Epithelial cell of proximal tubule (primary cell): ENCODE measurements at places on chromosomes 13 and 19. TPM values are rescaled to one million over a fixed set of nuclear protein-coding genes. Genes with fewer than 3 reads are reported as not detected.
A peak's percentile ranks its signal among the peaks of the same experiment; 100 is the strongest.

The ZNF253 gene
- total RNA-seq, result 6.9 and 8.1 TPM in 2 replicates

DNA sequence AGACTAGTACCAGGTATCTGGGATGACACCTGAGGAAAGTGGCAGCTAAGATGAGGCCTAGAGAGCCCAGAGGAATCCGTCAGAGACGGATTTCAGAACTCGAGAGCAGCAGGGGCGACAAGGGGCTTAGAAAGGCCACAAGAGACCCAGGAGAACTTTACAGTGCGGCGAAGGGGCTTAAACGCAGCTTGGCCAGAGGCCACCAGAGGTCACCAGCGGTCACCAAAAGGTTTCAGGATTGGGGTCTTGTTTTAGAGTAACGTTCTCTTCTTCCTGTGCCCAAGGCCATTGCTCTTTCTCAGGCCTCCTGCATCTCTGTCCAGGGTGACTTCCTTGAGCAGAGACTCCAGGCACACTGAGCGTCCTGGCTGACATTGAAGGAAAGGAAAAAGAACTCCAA is 2.2 kb downstream of the ZSCAN22 start:
- no peak for DNase-seq

DNA sequence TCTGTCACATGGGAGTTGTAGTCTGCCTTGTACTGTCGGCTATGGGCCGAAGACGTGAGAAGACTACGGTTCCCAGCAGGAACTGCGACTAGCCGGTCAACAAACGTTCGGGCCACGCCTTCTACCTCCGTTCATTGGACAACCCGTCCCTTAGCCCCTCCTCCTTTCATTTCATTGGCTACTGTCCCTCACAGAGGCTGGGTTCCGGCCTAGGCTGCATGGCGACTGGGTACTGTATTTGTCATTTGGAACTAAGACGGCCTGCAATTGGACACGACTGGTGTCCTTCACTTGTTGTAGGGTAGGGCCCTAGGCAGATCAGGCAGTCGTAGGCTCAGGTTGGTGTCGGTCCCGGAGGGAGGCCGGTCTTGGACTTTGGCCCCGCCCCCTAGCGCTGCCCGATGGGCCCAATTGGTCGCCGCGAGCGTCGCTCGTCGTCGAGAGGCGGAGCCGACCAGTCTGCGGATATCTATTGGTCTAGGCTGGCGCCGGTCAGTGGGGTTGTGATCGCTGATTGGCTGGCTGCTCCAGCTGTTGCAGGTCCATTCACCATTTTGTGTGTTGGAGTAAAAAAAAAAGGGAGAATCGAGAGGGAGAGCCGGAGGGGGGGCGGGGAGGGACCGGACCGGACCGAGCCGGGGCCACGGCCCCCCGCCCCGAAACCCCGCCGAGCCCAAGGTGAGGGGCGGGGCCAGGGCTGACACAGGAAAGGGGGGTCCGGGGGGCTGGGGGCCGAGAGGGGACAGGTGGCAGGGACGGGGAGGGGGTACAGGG is at the start of gene CIC:
Gene CIC, plus strand, starts transcription at position 549 of the 774 bp plus-strand sequence. CDS start 2,532 bp downstream, outside the sequence.
- peak; percentile 100 for DNase-seq

The CBARP gene
- total RNA-seq, result 6.8 and 9.7 TPM in 2 replicates

DNA sequence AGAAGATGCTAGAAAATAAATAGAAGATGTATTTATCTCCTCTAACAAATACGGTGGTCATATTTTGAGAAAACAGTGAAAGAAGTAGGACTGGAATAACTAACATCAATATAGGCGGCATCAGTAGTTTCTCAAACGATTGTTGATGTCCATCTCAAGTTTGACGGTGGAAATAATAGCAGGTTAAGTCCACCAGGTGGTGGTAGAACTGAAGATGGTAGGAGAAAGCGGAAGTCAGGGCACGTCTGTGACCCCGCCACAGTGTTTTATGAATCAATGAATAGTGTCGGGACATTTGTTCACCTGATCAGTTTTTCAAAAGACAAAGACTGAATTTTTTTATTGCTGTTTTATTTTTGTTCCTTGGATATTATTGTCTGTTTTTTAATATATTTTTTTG is 706.4 kb upstream of the SLC10A2 start:
- no peak for DNase-seq

- no peak for DNase-seq
These were observed 4.6 kb downstream of the NDUFA7 start for GRCh38 chr19:8316351-8317125.

DNA sequence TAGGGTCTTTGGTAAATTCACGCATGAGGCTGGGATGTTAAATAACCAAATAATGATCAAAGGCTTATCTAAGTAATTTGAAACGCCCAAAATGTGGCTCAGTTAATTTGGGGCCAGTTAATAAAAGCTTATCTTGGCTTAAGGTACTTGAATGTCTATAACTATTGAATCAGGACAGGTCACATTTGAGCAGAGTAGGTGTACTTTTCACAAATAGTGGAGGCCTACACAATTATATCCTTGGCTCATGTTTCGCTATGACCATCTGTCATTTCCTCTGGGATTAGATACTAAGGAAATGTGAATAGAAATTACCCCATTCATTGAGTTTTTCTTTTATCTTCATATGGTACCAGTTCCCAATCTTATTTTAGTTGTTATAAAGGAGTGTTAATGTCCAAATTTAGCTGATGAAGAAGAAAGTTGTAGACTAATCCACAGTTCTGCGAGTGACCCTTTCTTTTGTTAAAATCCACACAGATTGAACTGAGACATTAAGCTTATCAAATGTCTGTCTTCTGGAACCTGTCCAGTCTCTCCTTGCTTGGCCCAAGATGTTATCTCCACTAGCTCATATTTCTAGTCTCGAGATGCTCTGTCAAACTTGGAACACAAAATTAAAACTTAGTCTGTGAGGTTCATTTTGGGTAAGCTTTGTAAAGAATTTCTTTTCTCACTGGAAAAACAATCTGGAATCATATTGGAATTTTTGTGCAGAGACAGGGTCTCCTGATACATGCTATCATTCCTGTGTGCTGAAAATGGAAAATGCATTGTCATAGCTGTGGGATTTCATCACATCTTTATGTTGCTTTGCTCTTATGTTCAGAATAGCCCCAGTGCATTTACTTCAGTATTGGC is 31.0 kb downstream of the SLAIN1 start:
- no peak for DNase-seq

The FBXO27 gene
- 8.0 and 14.3 TPM in 2 replicates for total RNA-seq

The METTL21C gene
- total RNA-seq, result not detected in 2 replicates

The NLRP12 gene
- not detected in 2 replicates for total RNA-seq

The AZU1 gene
- total RNA-seq, result not detected in 2 replicates

DNA sequence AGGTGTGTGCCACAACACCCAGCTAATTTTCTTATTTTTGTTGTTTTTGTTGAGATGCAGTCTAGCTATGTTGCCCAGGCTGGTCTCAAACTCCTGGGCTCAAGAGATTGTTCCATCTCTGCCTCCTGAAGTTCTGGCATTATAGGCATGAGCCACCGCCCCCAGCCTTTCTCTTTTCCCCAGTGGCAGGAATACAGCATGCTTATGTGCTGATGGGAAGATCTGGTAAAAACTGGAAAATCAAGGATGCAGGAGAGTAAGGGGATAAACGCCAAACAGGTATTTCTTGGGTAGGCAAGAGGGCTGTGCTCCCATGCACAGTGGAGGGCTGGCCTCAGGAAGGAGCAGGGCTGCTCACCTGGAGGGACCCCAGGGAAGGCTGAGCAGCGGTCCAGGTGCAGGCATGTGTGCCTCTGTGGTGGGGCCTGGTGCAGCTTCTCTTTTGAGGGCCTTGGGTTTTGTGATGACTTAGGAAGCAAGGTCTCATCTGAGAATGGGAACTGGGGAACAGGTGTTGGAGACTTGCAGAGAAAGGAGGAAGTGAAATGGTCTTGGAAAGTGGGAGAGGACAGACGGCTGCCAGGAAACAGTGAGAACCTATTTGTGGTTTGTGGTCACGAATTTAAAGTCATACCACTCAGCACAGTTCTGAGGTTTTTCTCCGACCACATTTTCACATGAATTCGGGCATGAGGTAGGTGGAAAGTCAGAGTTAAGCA is 106.5 kb downstream of the TEX26 start:
- DNase-seq, result no peak

The FUT6 gene
- not detected in 2 replicates for total RNA-seq

DNA sequence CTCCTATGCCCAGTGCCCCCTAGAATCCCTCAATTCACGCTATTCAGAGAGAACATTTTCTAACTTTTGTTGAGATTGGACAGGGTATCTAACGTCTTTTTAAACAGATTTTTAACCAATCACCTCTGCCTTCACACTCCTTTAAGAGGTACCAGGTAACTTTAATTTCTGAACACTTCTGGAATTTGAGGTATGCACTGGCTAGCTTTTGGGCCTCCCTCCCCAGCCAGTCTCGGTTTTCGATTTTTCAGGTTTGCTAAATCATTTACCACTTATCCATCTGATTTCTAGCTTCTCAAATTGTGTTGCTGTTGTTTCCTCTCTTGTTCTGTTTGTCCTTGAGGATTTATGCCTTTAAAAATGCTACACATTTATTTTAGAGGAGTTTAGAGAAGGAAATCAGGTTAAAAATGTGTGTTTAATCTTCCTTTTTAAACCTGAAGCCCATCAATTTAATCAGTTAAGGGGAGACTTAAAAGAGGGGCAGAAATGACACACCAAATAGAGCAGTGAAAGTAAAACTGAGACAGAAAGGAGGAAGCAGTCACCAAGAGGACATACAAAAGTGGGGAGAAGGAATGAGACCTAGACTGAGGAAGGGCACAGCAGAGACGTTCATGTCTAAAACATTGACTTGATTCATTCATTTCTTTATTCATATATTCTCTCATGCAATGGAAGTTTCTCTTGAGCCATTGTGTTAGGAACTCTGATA is 139.6 kb upstream of the HTR2A start:
- DNase-seq, result no peak

GRCh38 chr13:25607096-25607495 is 235.3 kb downstream of the ATP8A2 start:
- no peak for DNase-seq

The SELENOV gene
- 0.17 TPM in 1 of 2 replicates, not detected in the other for total RNA-seq

The RFPL4AL1 gene
- not detected in 2 replicates for total RNA-seq

The SULT2A1 gene
- total RNA-seq, result not detected in 2 replicates

The CEACAM1 gene
- total RNA-seq, result 0.46 and 1.0 TPM in 2 replicates

The WASF3 gene
- 3.0 and 3.8 TPM in 2 replicates for total RNA-seq

- DNase-seq, result no peak
These were observed 5.5 kb downstream of the HRC start for GRCh38 chr19:49149652-49150105.

GRCh38 chr13:92346046-92346445 is 880.6 kb upstream of the GPC6 start:
- DNase-seq, result no peak

The SOX1 gene
- total RNA-seq, result not detected in 2 replicates

- no peak for DNase-seq
These were observed 945 bp downstream of the AMER2 start for GRCh38 chr13:25171170-25171516.

- no peak for DNase-seq
These were observed 14.6 kb upstream of the KCNN1 start for GRCh38 chr19:17951990-17952976.

DNA sequence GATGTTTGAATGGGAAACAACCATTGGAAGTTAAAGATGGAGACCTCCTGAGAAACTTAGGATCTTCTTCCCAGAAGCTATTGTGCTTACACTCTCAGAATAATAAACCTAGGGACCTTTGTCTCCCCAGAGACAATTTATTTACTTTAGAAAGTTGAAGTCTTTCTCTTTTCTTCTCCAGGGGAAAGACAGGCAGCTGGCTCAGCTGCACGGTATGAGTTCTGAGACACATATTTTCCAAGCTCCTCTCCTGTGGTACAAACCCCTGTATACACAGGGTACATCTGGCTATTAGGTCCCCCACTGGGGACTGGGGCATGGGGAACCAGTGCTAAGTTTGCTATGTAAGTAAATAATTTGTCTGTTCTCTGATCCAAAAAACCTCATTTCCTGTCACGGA is 67.5 kb upstream of the POSTN start:
- no peak for DNase-seq

The IL11 gene
- total RNA-seq, result 31.0 and 42.8 TPM in 2 replicates

DNA sequence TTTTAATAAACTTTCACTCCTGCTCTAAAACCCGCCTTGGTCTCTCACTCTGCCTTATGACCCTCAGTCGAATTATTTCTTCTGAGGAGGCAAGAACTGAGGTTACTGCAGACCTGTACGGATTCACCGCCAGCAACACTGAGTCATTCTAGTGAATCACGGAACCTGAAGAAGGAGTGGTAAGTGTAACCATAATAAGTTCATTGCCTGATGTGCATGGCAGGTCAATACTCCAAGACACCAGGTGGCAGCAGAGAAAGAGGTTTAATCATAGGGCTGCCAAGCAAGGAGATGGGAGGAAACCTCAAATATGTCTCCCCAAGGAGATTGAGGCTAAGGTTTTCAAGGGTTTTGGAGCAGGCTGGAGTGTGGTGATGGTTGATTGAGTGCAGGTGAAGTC is 204.3 kb upstream of the IPO5 start:
- DNase-seq, result no peak

DNA sequence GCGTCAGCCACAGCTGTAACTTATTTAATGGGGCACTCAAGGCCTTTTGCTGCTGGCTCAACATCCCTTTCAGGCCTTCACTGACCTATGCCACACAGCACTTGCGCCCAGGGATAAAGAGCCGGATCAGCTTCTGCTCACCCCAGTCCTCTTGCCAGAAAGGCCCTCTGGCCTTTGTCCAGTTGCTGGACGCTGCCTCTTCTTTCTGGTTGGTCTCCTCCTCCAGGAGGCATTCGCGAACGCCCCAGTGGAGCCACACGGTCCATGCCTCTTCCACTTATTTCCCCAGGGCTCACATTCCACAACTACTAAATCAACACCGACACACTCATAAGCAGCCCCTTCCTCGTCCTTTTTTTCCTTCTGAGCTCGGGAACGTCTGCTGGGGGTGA is 3.7 kb upstream of the ZNF329 start:
- DNase-seq, result no peak

DNA sequence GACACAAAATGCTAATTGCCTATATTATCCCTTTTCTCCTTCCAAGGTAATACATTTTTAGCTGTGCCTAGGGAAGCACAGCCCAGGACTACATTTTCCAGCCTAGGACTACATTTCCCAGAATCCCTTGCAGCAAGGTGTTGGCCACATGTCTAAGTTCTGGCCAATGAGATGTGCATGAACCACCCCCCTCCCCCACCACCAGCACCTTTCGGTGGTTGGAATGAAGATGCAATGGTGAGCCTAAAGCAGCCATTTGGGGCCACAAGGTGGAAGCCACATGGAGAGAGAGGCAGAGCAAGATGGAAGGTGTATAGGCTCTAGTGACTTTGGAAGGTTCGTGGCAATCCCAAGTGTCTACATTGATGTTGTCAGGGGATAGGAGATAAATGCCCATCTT is 16.2 kb downstream of the UNC13A start:
- DNase-seq, result no peak

DNA sequence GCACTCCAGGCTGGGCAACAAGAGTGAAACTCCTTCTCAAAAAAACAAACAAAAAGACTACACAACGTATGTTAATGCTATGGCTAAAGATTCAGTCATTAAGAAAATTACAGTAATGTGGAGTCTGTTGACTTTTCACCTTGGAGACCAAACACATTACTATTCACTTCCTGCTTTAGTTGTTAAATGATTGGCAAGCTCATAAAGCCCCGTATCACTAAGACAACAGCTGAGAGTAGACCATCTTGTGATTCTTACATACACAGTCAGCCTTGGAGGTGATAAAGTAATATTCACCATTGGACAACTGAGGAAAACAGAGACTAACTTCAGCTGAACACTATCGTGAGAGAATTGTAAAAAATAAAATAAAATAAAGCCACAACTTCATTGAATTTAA is 86.5 kb downstream of the KCTD12 start:
- DNase-seq, result peak; percentile 75

The CPB2 gene
- total RNA-seq, result not detected in 2 replicates

The KCNRG gene
- total RNA-seq, result 0.14 and 2.5 TPM in 2 replicates
